Stimulated activated CD4-positive, alpha-beta T cell treated with anti-CD3 and anti-CD28 coated beads, Interleukin-2, amount 100 ng/mL, for 48 hours (primary cell): ENCODE measurements at places on chromosomes 4 and X.

GRCh38 chr4:54942721-54943120 lies 182.7 kb downstream of the KDR start:
- no peak for DNase-seq

GRCh38 chr4:3869661-3870566 lies 103.7 kb downstream of the ADRA2C start:
- no peak for DNase-seq

DNA sequence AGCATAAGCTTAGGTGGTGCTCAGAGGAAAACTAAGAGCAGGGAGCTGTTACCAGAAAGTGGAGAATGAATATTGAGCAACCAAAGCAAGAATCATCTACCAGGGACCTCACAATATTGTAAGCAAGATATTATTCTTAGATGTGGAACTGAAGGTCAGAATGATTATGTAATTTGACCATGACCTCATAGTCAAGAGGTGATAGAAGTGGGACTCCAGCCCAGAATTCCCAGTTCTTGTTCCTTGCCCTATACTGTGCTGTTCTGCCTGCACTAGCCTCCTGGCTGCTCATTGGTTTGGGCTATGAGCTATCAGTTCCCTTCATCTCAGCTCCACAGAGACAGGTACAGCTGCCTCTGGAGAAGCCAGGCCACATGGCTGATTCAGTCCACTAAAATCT lies 229.4 kb downstream of the LDB2 start:
- DNase-seq, result no peak

DNA sequence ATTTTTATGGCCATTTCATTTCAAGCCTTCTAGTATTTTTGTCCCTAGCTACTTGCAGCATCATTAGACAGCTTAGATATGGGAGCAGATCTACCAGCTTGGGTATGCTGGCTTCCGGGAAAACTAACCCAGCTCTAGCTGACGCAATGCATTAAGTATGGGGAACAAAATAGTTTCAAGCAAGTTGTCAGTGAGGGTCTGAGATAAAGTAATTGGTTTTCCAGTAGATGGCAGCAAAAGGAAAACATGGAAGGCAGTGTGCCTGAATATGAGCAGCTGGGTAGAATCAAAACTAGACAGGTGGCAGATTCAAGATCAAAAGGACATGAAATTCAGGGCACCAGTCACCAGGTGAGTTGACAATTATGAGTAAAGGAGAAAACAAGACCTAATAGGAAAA lies 340.9 kb upstream of the CTSO start:
- no peak for DNase-seq
